ENCODE measurements at places on chromosomes 16 and 17.

- DNase-seq, result no peak
Measured at GRCh38 chr17:11855306-11855705, 142.0 kb downstream of the ZNF18 start.

DNA sequence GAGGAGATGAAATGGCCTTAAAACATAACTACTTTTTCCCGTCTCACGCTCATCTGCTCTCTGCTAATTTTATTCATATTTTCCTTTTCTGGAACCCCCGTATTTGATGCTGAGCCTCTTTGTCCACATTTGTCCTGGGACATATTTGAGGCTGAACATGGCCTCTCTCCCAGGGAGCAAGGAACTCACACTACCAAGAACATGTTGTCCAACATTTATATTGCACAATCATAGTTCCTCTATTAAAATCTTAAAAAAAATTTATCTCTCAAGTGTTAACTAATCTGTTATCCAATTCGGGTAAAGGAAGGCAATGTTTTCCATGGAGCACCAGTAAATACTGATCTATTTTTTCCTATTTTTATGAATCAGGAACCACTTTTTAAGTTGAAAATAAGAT, 60.2 kb downstream of the CMC2 start:
- DNase-seq, result no peak

GRCh38 chr17:57215317-57215716, 41.0 kb upstream of the MSI2 start:
- DNase-seq, result peak; percentile 43

GRCh38 chr17:72124438-72124775, 3.6 kb downstream of the SOX9 start:
- no peak for DNase-seq

DNA sequence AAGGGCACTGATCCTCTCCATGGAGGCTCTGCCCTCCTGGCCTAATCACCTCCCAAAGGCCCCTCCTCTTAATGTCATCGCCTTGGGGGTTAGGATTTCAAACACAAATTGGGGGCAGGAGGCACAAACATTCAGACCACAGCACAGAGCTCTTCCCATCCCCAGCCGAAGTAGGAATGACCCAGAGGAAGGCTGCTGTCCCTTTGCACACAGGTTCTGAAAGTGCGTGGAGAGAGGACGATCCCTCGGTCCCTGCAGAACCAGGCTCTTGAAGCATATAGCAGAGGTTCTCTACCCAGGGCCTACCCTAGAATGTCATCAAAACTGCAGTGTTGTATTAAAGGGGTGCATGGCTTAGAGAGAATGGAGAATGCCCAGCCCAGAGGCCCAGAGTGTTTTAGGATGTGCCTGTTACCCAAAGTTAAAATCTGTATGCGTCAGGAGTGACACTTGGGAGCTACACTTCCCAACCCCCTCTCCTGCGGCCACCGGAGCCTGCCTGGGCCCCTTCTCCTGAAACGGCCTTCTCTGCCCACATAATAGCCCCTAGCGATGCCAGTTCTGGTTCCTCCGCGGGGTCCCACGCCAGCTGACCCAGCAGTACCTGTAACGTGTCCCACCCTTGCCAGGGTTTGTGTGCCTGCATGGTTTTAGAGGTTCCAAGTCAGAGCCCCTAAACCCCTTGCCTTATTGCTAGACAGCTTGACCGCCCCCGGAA, 159.5 kb upstream of the CACNG5 start:
- DNase-seq, result no peak

GRCh38 chr16:11913425-11914079, 2.2 kb downstream of the GSPT1 start:
- DNase-seq, result peak; percentile 54

DNA sequence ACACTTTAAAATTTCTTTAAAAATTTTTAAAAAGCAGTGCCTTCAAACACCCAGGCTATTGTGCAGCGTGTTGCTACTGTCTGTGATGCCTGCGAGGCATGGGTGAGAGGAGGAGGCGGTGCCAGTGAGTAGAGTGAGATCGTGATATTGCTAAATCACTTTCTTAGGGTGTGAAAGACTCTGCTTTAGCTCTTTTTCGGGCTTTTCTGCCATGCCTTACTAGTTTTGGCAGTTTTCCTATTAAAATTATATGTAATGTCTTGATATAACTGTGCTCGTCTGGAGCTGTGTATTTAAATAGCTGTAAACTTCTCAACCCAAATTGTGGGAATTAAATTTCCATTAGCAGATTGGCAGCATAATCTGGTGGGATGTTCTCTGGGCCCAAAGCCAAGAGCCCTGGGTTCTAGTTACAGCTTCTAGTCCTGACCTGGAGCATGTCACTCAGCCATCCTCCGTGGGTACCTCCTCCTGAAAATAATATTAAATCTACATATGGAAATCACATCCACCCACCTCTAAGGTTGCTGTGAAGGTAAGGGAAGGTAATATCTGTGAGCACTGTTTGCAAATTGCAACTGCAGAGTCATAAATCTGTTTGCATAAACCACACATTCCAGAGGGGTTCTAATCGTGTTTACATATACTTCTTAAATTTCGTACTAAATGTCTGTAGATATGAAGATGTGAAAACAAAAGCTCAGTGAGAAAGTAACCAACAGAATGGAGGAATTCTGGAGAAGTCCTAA, 264.3 kb upstream of the CACNG5 start:
- no peak for DNase-seq

DNA sequence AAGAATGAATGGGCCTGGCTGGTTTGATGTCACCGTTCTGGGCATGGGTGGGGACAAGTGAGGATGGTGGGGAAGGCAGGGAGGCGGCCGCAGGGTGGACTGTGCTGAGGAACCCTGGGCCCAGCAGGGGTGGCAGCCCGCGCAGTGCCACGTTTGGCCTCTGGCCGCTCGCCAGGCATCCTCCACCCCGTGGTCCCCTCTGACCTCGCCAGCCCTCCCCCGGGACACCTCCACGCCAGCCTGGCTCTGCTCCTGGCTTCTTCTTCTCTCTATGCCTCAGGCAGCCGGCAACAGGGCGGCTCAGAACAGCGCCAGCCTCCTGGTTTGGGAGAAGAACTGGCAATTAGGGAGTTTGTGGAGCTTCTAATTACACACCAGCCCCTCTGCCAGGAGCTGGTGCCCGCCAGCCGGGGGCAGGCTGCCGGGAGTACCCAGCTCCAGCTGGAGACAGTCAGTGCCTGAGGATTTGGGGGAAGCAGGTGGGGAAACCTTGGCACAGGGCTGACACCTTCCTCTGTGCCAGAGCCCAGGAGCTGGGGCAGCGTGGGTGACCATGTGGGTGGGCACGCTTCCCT, 6.5 kb upstream of the SERPINF1 start:
- DNase-seq, result no peak

DNA sequence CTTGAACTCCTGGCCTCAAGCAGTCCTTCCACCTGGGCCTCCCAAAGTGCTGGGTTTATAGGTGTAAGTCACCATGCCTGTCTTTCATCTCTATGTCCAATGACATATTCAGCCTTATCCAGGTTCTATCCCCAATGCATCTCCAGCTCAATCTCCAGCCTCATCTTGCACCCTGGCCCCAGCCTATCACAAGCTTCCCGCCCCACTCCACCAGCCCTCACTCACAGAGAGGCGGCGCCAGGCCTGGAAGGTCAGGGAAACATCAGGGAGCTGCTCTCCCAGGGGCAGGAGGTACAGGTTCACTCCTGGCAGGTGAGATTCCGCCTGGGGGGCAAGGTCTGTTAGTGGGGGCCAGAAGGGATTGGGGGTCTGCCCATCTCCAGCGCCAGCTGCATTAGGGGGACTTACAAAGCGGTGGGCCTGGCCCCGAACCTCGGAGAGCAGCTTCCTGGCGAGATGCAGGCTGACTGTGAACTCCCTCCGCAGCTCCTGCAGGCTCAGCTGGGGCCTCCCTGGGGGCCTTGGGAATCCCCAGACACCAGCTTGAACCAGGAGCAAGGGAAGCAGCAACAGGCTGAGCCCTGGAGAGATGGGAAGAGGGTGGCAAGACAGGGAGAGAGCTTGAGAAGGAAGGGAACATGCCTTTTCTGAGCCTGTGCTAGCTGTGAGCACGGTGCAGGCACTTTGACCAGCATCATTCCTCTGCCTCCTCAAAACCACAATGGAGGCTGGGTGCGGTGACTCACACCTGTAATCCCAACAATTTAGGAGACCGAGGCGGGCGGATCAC, 3.0 kb downstream of the IL27 start:
- peak; percentile 43 for DNase-seq

DNA sequence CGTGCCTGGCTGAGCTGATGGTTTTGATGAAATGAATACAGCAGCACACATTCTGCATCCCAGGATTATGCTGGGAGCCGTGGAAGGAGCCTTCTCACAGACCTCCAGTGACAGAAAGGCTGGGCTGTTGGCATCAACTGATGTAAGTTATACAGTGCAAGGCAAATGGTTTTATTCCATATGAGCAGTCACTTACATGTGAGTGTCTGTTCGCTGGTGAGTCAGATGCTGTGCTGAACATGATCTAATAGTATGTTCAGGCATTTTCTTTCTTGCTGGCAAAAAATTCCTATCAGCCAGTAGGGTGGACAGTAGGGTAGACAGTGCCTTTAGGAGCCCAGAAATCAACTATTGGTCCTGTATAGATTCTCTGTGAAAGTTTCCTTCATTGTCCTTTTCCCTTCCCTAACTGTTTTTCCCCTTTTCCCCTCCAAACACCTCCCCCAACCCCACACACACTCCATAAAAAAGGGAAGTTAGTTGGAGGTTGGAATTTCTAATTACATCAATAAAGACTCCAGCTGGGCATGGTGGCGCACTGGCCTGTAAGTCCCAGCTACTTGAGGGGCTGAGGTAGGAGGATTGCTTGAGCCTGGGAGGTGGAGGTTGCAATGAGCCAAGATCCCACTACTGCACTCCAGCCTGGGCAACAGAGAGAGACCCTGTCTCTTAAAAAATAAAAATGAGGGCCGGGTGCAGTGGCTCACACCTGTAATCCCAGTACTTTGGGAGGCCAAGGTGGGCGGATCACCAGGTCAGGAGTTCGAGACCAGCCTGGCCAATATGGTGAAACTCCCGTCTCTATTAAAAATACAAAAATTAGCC, 36.2 kb downstream of the LDHD start:
- DNase-seq, result no peak
